Hematopoietic multipotent progenitor cell treated with erythropoietin and hydrocortisone succinate and interleukin-3 and kit ligand, for 4 days (in vitro differentiated cells): ENCODE measurements at places on chromosomes 1 and 21.

GRCh38 chr1:113745425-113745824, 13.9 kb downstream of the PHTF1 start:
- no peak for DNase-seq

DNA sequence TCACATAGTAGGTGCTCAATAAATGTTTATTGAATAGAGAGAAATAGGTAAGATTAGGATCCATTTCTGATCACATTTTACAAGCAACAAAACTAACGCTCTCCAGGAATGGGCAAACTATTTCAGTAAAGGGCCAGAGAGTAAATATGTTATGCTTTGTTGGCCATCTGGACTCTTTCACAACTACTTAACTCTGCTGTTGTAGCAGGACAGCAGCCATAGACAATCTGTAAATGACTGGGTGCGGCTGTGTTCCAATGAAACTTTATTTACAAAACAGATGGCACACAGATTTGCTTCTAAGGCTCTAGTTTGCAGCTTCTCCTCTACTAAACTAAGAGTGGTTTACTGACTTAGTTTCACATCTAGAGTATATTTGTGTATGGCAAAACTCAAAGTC, 83.0 kb upstream of the BACH1 start:
- DNase-seq = no peak

- no peak for DNase-seq
Measured at GRCh38 chr1:117017062-117017461, 15.5 kb downstream of the CD101 start.

DNA sequence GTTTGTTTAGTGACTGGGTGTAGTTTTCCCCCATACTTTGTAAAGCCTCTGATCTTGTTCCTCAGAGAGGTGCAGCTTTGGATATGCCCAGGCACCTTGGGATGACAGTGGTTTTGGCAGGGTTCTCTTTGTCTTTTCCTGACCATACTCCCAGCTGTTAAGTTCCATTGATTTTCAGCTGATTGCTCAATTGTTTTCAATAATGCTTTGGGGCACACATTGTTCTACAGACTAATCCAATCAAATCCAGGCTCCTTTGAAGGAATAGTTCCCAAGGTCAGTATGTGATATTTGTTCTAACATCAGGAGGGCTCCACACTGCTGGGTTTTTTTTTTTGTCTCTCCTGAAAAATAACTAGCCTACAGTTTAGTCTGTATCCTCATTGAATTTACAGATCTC, 24.8 kb downstream of the PPP2R5A start:
- DNase-seq = no peak

DNA sequence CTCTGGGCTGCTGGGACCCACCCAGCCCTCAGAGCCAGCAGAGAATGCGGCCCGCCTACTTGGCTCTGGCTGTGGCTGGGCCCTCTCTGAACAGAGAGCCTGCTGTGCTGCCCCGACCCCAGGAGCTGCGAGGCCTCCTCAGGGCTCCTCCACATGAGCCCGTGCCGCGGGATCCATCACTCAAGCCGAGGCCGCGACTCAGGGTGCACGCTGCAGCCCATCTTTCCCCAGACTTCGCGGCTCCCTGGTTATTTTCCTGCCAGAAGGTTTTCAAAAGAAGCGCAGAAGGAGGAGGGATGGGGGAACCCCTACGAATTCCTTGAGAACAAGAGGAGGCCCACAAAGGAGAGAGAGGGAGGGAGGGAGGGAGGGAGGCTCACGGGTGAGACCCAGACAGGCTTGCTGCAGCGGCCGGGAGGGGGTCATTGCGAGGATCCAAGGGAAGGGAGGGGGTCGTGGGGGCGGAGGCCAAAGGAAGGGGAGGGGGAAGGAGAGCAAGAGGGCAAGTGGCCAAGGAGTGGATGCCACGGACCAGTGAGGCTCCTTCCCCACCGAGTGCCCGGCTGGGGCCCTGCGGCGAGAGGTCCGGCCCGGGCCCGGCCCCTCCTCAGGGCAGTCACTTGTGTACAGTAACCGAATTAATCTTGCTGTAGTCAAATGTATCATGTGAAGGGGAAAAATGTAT, 146.8 kb downstream of the CASZ1 start:
- no peak for DNase-seq

GRCh38 chr1:29811247-29811646, 574.9 kb downstream of the PTPRU start:
- DNase-seq = no peak

DNA sequence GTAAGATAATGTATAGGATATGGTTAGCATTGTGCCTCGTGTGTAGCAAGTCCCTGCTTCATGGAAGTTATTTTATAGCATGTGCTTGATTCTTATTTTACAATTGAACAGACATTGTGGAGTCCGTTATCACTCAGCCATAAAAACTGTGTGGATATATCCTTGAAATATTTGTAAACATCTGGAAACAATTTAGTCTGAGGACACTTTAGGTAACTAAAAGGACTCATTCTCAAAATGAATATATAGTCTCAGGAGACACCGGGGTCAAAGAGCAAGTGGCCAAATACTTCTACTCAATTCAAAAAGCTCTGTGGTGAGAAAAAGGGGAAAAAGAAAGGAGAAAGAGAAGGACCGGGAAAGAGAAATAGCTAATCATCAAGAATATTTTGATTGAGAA, 23.7 kb downstream of the PRRX1 start:
- no peak for DNase-seq

- DNase-seq = no peak
Measured at GRCh38 chr1:163069655-163070277, 605 bp downstream of the RGS4 start.

DNA sequence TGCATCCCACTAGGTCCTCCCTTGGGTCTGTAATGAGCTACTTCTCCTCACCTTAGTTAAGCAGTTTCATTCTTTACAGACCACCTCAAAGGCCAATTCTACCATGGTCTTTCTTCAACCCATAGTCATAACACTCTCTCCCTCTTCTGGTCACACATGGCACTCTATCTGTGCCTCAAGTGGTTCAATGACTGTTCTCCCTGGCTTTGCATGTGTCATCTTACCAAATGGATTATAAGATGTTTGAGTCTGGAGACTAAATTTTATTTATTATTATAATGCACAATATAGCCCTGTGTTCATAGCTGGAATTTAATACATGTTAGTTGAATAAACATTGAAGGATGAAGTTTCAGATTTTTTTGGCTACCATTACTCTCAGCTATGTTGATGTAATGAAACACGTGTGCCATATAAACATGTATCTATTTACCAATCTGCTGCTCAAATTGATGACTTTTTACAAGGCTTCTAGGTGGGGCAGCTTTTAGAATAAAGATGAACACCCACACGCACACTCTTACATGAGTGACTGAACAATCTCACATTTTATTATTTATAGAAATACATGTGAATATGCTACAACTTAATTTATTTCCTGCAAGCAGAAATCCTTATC, 102.1 kb downstream of the RUNX1 start:
- DNase-seq = peak; percentile 56

- DNase-seq = no peak
Measured at GRCh38 chr1:198876371-198876871, 237.6 kb downstream of the PTPRC start.

- DNase-seq = no peak
Measured at GRCh38 chr1:230359992-230360668, 66.0 kb downstream of the PGBD5 start.
